ENCODE measurements at places on chromosomes 6 and 20. TPM values are rescaled to one million over a fixed set of nuclear protein-coding genes. Genes with fewer than 3 reads are reported as not detected.

DNA sequence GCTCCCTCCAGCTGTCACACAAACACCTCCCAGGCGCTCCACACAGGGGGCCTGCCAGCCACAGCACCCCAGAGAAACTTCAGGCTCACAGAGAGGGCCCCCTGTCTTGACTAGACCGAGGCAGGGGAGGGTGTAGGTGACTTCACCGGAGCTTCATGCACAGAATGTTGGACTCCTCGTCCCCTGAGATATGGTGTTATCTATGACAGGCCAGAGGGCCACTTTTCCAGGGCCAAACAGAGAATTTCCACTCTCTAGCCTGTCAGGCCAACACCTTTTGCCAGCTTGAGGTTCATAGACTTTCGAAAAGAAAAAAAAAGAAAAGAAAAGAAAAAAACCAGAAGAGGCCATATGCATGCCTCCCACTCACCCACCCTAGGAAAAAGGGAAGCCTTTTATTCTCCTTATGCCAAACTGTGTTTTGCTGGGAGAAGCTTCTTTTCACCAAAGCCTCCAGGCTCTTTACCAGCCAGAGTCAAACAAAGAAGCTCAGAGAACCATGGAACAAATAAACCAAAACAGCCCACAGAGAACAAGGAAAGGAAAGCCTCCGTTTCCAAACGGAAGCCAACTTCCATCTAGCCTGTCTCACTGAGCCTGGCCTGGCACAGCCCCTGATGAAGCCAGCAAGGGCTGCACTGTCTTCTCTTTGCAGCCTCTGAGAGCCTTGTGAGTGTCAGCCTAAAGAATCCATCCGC is 313.2 kb upstream of the JARID2 start:
- no peak overlapping the region for H3K4me3 ChIP-seq
- no peaks in the 10 kb centered on the region for H3K36me3 ChIP-seq
- no peak overlapping the region for H3K27ac ChIP-seq
- no peaks in the 10 kb centered on the region for H3K4me1 ChIP-seq
- no peak for DNase-seq

DNA sequence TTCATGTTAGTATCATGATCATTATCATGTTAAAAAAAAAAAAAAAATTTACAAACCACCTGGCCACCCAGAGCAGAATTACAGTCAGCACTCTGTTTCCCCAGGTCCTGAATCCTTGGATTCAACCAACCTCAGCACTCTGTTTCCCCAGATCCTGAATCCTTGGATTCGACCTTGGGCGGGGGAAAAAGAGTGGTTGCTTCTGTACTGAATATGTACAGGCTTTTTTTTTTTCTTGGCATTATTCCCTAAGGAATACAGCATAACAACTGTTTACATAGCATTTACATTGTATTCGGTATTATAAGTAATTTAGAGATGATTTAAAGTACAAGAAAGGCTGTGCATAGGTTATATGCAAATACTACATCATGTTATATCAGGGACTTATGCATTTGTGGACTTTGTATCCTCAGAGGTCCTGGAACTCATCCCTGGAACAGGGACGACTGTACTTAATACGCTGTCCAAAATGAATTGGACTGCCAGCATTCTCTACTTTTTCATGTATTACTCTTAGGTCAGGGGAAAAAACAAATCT is 31.2 kb downstream of the GCNT2 start:
- no peak for DNase-seq
- H3K27ac ChIP-seq = no peak overlapping the region
- H3K4me1 ChIP-seq = no peaks in the 10 kb centered on the region

- no peaks in the 10 kb centered on the region for H3K27me3 ChIP-seq
- H3K4me3 ChIP-seq = no peak overlapping the region
- DNase-seq = no peak
- H3K27ac ChIP-seq = no peak overlapping the region
These were observed 9.2 kb upstream of the ZBTB9 start for GRCh38 chr6:33445119-33445603.

GRCh38 chr6:33768644-33769120 is 20.2 kb downstream of the LEMD2 start:
- H3K27me3 ChIP-seq = no peaks in the 10 kb centered on the region
- H3K4me1 ChIP-seq = peaks cover 52% of the 10 kb centered on the region
- H3K27ac ChIP-seq = no peak overlapping the region
- H3K36me3 ChIP-seq = no peaks in the 10 kb centered on the region

GRCh38 chr6:11120271-11121005 is 8.9 kb upstream of the ERVFRD-1 start:
- no peak overlapping the region for H3K4me3 ChIP-seq
- H3K27ac ChIP-seq = peak overlapping the region; percentile 64
- DNase-seq = no peak
- peaks cover 7% of the 10 kb centered on the region for H3K4me1 ChIP-seq
- no peaks in the 10 kb centered on the region for H3K27me3 ChIP-seq

- H3K4me1 ChIP-seq = no peaks in the 10 kb centered on the region
- no peak overlapping the region for H3K27ac ChIP-seq
- no peak for DNase-seq
- H3K4me3 ChIP-seq = no peak overlapping the region
- no peaks in the 10 kb centered on the region for H3K36me3 ChIP-seq
These were observed 102.9 kb downstream of the BCAS1 start for GRCh38 chr20:53967527-53967926.

Gene GNAS-AS1
- total RNA-seq = 0.19 TPM

Gene GPR6
- total RNA-seq = not detected
